ENCODE measurements at places on chromosomes 6 and 20.

- no peak for DNase-seq
Observed at GRCh38 chr6:65081756-65082155, 625.3 kb downstream of the EYS start.

DNA sequence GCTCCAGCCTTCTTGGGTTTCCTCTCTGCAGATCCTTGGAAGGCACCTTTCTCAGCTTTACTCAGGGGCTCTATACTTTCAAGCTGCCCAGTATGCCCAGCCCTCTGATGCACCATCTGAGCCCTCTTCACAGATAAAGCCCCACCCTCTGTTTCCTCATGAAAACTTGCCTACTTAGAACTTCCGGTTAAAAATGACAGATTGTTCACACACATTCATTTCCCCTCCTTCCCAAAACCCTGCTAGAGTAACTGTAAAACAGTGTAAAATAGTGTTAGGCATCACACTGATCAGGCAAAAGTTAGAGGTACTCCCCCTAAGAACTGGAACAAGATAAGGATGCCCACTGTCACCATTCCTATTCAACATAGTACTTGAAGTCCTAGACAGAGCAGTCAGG is 14.0 kb upstream of the GCM1 start:
- DNase-seq: no peak

GRCh38 chr6:4506223-4506622 is 270.0 kb upstream of the CDYL start:
- no peak for DNase-seq

DNA sequence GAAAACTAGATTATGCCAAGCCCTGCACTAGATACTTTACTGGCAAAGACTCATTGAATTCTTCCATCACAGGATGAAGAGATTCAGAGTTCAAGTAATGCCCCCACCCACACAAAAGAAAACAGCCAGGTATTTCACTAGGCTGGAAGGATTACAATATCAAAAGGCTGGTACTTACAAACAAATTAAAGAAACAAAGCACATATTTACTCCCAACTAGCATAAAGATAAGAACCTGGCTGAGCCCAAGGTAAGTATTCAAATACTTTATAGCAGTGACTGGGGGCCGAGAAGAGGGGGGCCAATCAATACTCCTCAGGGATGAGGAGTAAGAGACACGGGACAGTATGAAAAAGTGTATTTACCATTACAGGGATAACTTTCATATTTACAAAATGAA is 3.7 kb downstream of the ACOT8 start:
- DNase-seq: no peak

DNA sequence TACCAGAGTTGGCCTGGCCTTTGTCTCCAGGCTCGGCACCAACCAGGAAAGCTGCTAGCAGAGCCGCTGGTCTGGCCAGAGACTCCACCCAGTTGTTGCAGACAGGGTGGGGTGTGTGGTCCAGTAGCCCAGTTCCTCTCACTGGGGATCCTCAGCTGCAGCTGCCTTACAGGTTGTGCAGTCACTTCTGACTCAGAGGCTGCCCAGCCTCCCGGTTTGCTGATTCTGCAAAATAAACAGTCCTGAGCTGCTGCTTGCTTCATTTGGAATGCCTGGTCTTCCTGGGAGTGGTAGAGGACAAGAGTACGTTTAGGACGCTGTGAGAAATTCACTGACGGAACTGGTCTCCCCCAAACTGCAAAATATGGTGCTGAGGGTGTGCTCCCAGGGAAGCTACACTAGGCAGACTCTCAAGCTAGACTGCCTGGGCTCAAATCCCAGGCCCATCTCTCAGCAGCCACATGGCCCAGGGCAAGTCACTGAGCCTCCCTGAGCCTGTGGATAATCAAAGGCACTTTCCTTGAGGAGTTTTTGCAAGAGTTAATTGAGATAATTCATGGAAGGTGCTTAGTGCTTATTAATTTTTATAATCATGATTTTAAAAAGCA is 246.1 kb downstream of the TFAP2C start:
- DNase-seq: no peak

- DNase-seq: no peak
Observed at GRCh38 chr6:134721060-134721405, 228.9 kb downstream of the ALDH8A1 start.

- DNase-seq: no peak
Observed at GRCh38 chr6:51654647-51655046, 432.8 kb downstream of the PKHD1 start.

DNA sequence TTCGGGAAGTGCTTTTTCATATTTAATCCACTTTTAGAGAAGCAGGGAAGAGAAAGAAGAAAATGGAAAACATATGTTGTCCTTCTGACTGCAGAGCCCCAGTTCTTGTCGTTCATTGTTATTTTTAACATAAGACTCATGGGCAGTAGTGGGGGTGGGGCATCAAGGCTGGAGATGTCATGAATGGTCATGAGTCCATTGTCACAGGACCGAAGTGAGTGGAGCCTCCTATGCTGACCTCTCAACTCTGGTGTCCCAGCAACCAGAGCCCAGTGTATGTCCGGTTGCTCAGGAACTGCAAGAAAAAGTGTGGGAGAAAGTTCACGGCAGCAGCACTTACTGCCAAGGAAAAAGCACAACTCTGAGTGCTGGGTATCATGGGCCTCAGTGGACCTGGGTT is 108.6 kb downstream of the BANF2 start:
- DNase-seq: no peak

DNA sequence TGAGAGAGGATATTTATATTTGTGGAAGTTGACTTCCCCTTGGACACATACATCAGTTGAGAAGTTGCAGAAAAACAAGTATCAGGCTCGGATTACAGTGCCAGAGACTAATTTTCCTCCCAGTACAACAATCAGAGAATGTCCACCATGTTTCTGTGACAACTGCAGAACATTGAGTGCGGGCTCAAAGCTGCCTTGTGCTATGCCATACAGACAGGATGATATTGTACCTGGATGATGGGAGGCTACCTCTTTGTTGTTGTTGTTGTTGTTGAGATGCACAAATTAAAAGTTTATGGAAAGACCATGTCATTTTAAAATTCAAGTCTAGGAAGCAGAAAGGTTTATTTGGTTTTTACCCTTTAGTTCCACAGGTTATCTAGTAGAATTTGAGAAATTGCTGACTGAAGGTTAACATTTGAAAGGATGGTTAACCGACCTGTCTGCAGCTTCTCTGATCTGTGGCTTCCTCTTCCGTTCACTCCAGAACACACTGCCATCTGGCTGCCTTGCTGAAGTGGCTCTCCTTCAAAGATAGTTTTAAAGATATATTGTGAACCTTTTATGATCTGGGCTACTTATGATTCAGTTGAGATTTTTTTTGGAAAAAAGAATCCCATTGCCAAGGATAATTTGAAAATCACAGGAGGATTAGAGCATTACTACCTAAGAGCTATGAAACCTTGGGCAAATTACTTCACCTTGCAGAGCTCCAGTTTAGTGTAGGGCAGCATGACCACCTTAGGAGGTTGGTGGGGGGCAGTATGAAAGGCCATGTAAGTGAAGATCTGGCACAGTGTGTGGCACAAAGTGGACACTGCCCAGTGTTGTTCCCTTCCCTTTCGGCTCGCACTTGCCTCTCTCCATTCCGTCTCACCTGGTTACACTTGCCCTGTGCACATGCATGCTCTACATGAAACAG is 15.9 kb downstream of the TMEM200A start:
- DNase-seq: no peak
